ELR (cell line): ENCODE measurements at places on chromosomes 12 and 14.
A peak's percentile ranks its signal among the peaks of the same experiment; 100 is the strongest.

DNA sequence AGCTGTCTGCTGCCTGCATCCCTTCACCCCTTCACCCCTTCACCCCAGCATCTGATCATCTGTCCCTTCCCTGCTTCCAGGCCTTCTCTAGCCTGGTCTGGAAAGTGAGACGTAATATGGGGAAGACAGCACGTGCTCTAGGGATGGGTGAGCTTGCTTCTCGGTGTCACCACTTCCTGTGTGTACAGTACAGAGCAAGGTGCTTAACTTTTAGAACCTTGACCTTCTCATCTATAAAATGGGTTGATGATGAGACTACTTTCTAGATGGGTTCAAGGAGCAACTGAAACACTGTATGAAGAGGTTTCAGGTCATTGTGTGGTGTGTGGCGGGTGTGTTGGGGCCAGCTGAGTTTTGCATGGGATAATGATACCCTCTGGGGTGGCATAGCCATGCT, 140.5 kb downstream of the TSPAN9 start:
- DNase-seq, result no peak

DNA sequence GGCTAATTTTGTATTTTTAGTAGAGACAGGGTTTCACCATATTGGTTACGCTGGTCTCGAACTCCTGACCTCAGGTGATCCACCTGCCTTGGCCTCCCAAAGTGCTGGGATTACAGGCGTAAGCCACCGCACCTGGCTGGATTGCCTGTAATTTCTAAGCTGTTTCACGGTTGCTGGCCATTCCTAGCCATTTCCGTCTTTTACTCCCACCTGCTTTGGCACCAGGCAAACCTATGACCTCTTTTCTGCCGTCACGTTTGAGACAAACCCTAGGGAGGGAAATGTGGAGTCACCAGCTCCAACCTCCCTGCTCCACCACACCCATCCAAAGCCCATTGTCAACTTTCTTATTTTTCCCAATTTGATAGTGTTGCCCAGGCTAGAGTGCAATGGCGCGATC, 1.2 kb downstream of the GPR132 start:
- DNase-seq, result no peak

- DNase-seq, result no peak
These were observed 167.6 kb downstream of the ESR2 start for GRCh38 chr14:64126548-64126947.

DNA sequence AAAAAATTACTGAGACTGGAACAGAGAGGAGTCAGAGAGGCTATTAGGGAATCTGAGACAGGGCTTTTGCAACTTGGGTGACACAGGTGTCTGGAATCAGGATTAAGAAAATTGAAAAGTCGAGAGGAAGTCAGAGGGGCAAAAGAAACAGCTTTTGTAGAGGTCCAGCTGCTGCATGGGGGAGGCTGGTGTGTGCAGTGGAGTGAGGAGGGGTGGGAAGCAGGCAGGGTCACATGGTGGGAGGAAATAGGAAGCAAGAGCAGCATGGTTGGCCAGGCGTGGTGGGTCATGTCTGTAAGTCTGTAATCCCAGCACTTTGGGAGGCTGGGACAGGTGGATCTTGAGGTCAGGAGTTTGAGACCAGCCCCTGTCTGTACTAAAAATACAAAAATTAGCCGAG, 69.7 kb upstream of the VRK1 start:
- DNase-seq, result no peak

DNA sequence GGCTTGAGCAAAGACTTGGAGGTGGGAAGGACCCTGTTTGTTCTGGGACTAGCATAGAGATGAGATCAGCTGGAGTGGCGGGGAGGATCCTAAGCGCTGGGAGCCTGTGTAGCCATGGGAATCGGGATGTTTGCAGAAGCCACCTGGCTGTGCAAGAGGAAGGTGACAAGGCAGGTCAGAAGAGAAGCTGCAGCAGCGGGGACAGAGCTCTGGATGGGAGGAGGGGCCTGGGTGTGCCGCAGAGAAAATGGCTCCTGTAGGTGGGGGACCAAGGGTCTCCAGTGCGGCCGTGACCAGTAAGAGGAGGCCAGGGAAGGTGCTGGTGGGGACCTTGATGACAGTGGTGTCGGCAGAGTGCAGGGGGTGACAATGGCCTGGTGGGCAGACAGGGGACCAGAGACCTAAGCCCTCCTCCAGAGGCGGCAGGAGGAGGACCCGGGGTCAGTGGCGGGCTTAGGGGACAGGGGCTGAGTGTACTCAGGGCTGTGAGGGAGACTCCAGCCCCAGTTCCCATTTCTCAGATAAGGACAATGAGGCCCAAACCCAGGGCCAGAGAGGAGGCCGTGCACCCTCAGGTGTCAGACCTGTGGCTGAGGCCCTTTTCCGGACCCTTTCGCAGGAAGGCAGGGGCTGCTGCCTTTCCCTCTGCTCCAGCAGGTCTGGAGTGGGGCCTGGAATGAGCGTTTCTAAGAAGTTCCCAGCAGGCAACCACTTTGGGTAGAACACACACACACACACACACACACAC, 206.6 kb upstream of the RTL1 start:
- no peak for DNase-seq

GRCh38 chr12:101670007-101670671, 27.3 kb upstream of the CHPT1 start:
- DNase-seq, result peak; percentile 56

- no peak for DNase-seq
These were observed 376.6 kb upstream of the TBX3 start for GRCh38 chr12:115060477-115061168.

DNA sequence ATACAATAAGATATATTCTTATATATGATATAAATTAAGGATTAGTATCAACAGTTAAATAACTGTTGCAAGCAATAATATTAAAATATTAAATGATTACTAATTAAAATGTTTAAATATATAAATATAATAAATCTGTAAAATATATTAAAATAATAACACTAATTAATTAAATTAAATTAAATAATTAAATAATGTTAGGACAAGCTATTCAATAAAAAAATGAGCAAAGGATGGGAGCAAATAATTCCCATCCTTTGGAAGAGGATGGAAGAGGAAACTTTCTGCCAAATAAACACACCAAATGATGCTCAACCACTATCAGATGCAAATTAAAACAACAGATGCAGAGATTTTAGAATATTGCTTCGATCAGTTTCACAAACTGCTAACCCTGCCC, 39.4 kb upstream of the BMP4 start:
- DNase-seq, result no peak

- no peak for DNase-seq
These were observed 3.3 kb upstream of the TTC9 start for GRCh38 chr14:70638416-70638815.

DNA sequence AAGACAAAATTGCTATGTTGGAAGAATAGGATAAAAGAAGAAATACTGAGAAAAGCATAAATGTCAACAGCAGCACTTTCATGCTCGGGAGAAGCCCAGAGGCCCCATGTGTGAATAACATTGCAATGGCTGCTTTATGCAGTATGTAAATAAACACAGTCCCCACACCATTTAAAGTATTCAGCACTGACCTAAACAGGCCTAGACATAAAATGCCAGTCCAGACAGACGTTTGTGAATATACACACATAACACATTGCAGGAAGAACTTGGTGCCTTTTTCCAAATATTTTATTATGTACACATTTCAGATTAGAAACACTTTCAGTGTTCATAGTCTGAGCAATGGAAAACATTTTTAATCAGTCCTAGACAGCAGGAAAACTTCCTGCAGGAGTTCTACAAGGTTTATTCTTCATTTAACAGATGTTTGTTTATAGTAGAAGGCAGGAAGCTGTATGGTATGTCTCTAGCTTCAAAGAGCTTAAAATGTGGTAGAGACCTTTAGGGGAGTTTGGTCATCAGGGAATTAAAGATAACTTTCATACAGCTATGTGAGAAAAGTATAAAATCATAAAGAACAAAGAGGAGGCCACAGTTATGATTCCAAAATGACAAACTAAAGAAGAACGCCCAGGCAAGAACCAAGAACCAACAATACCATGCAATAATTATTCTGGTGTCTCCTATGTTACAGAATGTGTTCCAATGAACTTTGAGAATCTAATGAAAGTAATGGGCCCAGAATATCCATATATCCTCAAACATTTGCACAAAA, 30.6 kb upstream of the SLC38A2 start:
- peak; percentile 45 for DNase-seq

DNA sequence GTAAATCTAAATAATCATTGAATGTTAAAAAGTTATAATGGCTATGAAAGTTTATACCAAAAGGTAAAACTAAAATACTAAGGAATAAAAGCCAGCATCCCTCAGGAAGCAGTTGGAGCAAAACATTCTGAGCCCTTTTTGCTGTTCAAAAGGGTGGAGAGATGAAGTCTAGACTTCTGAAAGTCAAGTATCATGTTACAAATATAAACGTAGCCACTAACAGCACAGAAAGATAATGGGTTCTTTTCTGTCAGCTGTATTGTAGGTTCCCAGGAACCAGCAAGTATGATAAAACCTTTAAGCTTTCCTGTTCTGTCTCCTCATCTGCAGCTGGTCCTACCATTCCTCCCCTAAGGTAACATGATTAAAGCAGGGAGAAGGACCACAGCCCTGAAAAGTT, 16.4 kb upstream of the PLD4 start:
- DNase-seq, result no peak

DNA sequence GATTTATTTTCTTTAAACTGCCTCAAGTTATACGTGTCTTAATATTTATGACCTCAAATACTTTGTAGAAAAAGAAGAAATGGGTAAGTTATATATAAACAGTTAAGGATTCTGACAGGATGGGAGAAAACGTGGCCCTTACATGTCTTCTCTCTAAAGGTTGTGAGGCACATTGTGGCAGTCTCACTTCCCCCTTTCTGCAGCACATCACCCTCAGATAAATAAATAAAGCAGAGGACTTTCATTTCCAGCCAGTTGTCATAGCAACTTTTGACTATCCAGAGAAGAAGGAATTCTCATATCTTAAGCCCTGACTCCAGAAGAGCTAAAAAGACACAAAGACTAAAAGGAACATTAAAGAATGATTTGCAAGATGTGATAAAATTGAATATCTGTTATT, 28.8 kb upstream of the CEP83 start:
- DNase-seq, result no peak

DNA sequence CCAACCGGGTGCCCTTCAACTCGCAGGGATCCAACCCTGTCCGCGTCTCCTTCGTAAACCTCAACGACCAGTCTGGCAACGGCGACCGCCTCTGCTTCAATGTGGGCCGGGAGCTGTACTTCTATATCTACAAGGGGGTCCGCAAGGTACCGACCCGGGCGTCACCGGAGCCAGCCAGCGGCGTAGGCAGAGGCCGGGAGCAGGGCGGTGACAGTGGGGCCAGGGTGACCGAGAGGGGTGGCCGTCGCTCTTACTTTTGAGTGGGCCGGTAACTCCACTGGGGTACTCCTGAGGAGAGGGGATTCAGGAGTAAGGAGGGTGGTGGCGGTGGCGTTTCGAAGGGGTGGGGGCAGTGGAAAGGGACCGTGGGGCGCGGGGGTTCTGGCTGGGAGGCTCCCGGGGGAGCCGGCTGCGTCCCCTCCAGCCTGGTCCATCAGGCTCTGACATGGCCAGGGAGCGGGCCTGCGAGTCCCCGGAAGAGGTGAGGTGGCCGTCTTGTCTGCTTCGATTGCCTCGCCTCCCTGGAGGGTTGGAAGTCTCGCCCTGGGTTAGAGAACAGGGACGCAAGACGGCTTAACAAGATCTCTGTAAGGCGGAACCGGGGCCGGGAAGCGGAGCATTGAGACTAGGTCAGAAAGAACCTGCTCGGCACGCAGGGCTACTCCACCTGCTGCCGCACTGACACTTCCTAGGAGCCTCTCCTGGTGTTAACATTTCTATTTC, 491 bp downstream of the WDR20 start:
- DNase-seq, result peak; percentile 66

DNA sequence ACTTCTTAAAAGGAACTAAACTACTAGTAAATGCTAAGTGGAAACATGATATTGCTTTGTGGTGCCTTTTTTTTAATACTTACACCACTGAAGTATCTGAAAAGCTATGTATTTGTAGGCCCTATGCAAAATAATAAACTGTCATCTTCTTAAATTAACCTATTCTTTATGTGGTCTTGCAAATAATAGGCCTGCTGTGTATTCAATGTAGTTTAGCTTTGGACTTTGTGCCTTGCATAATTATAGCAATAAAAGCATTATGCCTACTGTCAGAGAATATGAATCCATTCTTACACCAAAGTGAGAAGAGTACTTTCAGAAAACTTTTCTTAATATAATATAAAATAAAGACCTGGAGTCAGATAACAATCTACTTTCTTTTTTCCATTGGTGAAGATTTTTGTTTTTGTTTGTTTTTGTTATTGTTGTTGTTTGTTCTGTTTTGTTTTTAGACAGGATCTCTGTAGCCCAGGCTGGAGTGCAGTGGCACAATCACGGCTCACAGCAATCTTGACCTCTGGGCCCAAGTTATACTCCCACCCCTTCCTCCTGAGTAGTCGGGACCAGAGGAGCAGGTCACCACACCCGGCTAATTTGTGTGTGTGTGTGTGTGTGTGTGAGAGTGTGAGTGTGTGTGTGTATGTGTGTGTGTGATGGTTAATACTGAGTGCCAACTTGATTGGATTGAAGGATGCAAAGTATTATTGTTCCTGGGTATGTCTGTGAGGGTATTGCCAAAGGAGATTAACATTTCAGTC, 213.8 kb downstream of the SLC6A15 start:
- no peak for DNase-seq
